Occipital lobe (tissue), 3 donors: ENCODE measurements at places on chromosomes 11 and 22.

DNA sequence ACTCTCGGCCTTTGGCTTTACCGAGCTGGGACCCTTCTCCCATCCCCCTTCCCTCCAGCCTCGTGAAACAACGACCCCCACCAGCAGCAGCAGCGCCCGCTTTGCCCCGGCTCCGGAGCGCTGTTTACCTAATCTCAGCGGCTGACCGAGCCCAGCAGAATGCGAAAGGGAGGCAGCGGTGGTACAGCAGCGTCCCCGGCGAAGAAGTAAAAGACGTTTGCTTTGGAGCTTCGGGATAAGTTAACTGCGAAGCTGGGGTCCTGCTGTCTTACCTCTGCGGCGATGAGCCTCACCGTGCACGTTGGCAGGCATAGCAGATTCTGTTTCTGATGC, 2.0 kb upstream of the LARGE1 start:
- no peak for DNase-seq

GRCh38 chr11:44005956-44006355, 41.8 kb upstream of the ACCSL start:
- no peak for DNase-seq

GRCh38 chr11:126181939-126182730, 29.3 kb downstream of the RPUSD4 start:
- no peak for DNase-seq

- DNase-seq: peak; percentile 92
These were observed 79.1 kb upstream of the WNT7B start for GRCh38 chr22:46055911-46056545.

- no peak for DNase-seq
These were observed 4.7 kb upstream of the NEAT1 start for GRCh38 chr11:65417702-65418430.

- no peak for DNase-seq
These were observed 29.9 kb downstream of the LRFN4 start for GRCh38 chr11:66886671-66887221.

- DNase-seq: no peak
These were observed 169.3 kb upstream of the E2F8 start for GRCh38 chr11:19410032-19410431.

DNA sequence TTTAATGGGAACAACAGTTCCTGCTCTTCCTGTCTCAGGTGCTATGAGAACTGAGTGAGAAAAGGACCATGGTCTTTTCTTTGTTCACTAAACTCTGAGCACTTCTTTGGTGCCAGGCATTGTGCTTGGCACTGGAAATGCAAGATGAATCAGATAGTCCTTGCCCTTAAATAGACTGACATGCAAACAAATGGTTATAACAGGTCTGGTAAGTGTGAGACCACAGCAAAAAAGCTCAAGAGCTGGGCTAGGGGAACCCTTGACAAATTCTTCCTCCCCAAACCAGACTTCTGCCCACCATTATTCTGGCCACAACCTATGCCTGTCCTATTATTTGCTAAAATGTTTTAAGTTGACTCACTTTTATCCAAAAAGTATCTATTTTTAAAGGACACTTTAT, 5.1 kb downstream of the SLC43A3 start:
- DNase-seq: no peak

DNA sequence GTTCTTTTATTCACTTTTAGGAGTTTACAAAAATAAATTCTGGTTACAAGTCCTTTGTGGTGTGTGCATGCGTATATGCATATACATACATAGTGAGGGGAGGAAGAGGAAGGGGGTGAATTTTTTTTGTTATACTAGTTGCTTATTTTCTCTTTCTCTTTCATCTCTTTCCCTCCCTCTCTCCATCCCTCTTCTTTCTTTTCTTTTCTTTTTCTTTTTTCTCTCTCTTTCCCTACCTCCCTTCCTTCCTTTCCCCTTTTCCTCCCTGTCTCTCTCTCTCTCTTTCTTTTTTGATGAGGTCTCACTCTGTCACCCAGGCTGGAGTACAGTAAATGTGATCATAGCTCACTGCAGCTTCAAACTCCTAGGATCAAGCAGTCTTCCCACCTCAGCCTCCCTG, 14.1 kb downstream of the PPP6R2 start:
- no peak for DNase-seq

DNA sequence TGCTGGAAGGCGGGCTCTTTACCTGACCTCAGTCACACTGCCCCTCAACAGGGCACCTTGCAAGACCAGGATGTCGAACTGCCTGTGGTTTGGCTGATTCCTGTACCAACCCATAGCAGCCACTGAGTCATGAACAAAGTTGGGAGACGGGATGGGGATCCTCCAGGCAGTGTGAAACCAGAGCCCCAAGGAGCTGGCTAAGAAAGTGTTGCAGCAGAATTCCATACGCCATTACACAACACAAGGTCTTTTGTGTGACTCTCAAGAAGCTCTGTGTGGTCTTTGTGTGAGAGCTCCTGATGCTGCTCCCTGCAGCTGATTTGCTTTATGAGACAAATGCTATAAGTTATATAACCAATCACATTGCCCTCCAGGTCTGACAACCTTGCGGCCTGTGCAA, 617.7 kb downstream of the OPCML start:
- no peak for DNase-seq

GRCh38 chr11:131977231-131977630, 606.8 kb downstream of the NTM start:
- DNase-seq: peak; percentile 32

- no peak for DNase-seq
These were observed 5.6 kb upstream of the PYGM start for GRCh38 chr11:64765291-64765850.

DNA sequence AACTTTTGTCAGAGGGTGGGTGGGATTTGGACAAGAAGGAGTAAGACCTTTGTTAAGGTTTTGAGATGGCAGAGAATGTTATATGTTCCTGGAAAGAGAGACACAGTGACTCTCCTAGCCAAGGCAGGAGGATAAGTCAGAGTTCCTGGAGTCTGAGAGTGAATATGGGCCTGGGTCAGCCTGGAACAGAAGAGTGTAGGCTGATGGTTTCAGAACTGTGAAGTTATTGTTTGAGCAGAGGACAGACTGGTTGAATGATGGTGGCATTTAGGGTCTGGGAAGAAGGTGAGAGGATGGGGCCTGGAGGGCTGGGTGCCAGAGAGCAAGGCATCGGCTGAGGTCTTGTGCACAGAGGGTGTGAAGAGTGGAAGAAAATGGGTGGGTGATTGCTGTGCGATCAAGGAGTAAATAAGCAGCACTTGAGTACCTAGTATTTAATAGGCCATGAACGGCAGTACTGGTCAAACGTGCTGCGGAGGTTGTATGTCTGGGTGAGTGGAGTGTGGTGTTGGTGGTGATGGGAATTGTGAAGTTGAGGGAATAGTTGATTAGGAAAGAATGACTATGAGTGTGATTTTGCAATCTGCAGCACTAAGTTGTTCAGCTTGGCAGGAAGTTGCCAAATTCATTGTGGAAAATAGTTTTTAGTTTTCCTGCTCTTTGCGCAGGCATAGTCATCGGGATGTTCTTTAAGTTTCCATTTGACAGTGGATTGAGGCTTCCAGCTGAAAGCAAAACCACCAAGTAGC, 1.8 kb downstream of the PANX1 start:
- no peak for DNase-seq

GRCh38 chr22:23884140-23884539, 10.0 kb upstream of the MIF start:
- DNase-seq: no peak

GRCh38 chr22:32572741-32573500, 98.3 kb downstream of the FBXO7 start:
- DNase-seq: no peak

- DNase-seq: peak; percentile 35
These were observed 1084.9 kb downstream of the TBC1D22A start for GRCh38 chr22:47847131-47847890.

DNA sequence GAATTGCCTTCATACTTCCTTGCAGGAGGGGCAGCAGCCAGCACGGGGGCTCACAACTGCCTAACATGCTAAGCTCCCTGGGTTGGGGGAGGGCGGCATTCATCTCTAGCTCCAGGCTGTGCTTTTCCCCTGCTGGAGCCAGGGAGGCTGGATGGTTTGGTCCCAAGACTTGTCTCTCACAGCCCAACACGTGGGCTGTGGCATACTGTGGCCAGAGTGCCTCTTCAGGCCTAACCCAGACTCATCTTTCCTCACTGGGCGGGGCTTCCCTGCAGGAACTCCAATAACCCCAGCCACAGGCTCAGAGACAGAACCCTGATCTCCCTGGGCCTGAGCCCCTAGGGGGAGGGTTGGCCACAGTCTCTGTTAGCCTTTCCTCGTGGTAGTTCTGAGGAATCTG, 121.9 kb upstream of the PLET1 start:
- no peak for DNase-seq

GRCh38 chr22:25495285-25495684, 69.2 kb upstream of the GRK3 start:
- no peak for DNase-seq

- no peak for DNase-seq
These were observed 16.3 kb downstream of the SIK3 start for GRCh38 chr11:117081908-117082307.

GRCh38 chr11:84924154-84924692, 702.9 kb downstream of the DLG2 start:
- DNase-seq: no peak

GRCh38 chr11:67345920-67346819, 7.2 kb downstream of the POLD4 start:
- no peak for DNase-seq

DNA sequence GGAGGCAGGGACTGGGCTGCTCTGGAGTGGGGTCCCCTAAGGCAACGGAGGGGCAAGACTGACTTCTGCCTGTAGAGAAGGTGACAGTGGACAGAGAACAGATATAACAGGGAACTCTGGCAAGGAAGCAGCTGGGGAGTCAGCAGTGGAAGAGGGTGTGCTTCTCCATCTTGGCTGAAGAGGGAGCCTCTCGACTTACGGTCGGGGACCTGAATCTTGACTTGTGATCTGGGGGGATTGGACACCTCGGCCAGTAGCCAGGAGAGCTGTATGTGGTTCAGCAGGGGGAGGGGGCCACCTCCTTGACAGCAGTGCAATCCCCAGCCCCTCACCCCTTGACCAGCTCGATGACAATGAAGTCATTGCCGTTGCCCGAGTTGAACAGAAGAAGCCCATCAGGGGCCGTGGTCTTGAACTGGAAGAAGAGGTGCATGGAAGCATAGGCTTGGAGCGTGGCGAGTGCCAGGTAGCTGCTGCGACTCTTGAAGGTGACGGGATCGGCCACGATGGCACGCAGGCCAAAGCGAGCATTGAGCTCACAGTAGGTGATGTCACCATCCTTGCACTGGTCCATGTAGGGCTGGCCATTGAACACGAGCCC, 60.0 kb downstream of the SLC22A12 start:
- DNase-seq: no peak

DNA sequence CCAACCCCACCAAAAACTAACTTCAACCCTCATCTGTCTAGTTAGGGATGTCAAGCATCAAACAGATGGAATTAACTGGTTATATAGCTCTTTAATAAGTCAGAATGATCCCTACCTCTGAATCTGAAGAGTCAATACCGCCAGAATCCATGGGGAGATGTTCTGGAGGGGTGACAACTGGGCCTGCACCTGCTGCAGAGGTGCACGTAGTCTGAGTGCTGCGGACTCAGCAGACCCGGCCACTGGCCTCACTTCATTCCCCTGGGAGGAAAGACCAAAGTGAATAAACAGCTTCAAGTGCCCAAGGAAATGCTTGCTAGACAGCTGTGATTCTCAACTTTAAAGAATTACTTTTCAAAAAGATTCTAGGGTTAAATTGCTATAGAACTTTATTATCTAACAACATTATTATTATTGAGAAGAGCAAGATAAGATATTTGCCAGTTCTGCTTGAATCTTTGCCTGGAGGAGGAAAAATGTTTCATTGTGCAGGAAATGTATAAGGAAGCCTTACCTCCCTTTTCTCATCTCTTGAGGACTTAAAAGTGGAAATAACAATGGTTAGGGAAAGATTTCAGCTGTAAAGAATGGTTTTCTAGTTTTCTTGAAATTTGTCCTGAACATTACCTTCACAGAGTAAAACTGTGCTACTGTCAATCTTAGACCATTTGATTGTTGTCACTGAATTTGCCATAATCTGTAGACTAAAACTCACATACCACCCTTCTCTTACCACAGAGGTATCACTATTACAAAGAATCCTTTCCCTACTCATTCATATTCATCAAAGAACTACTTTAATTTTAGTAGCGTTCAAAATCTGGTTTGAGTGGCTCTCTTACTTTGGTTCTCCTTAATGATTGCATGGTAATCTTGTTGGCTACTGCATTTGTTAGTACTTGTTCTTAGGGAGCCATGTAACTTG, 4.2 kb downstream of the XBP1 start:
- no peak for DNase-seq

DNA sequence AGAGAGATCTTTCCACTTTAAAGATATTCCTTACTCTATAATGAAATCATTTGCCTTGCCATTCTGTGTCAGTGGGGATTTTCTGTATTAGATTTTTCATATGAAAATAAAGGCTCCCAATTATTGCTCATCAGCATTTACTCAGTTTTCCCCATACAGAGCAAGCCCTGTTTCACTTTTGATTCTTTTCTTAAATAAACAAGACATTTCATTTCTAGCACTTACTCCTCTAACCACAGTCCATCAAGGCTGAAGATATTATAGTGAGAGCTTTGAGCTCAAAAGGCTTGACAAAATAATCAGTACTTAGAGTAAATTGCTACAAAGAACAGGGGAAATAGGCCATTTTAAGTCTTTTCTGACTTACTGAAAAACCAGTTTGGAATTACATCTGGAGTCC, 385.1 kb downstream of the LRRC4C start:
- no peak for DNase-seq

DNA sequence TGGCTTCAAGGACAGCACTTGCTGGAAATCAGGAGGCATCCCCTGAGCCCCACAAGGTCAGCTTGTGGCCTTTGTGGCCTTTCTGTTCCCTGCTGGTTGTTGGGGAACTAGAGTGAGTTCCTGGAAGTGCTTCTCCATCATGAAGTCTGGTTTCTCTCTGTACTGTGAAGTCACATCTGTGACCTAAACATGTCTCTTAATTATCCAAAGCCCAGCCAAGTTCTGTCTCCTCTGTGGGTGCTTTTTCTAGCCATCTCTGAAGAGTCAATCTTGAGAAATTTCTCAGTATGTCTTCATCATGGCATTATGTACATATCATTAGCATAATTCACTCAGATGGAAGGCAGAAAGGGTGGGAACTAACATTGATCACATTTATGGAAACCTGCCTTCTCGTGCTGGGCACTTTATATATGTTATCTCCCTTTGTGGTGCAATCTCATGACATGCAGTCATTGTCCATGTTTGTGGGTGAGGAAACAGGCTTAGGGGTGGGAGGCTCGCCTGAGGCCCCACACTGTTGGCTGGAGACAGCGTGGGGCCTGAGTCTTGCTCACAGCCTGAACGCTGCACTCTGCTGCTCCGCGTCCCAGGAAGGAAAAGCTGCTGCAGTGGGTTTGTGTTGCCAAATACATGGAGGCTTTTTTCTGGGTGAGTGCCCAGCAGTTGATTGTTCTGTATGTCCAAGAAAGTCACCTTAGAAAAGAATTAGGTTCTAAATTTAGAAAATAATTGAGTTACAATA, 24.6 kb downstream of the IGHMBP2 start:
- DNase-seq: no peak

DNA sequence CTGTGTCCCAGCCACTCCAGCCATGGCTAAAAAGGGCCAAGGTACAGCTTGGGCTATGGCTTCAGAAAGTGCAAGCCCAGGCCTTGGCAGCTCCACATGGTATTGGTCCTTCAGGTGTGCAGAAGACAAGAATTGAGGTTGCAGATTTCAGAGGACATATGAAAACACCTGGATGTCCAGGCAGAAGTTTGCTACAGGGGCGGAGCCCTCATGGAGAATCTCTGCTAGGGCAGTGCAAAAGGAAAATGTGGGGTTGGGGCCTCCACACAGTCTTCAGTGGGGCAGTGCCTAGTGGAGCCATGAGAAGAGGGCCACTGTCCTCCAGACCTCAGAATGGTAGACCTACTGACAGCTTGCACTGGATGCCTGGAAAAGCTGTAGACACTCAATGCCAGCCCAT, 1074.1 kb downstream of the JRKL start:
- no peak for DNase-seq
